ENCODE measurements at places on chromosomes 3 and 15. TPM values are rescaled to one million over a fixed set of nuclear protein-coding genes. Genes with fewer than 3 reads are reported as not detected.

GRCh38 chr3:150079029-150079739 is 108.5 kb upstream of the PFN2 start:
- DNase-seq = peak; percentile 91

DNA sequence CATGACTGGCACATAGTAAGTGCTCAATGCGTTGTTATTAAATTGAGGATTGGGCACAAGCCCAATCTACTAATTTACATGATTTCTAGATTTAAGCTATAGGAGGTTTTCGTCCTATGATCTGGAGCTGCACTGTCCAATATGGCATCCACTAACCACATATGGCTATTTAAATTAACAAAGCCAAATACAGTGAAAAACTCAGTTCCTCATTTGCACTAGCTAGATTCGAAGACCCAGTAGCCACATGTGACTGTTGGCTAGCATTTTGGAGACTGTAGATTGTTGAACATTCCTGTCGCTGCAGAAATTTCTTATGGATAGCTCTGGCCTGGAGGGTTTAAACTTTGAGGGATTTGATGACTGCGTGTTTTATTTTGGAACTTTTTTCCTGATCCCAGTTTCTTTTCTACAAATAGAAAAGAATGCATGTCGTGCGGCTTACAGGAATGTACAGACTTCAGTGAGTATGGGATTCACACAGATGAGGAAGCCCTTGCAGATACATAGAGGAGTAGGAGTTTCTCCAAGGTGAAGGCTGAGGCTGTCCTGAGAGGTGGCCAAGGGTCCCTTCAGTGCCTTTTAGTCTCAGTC is 82.8 kb downstream of the SLCO3A1 start:
- no peak for DNase-seq

DNA sequence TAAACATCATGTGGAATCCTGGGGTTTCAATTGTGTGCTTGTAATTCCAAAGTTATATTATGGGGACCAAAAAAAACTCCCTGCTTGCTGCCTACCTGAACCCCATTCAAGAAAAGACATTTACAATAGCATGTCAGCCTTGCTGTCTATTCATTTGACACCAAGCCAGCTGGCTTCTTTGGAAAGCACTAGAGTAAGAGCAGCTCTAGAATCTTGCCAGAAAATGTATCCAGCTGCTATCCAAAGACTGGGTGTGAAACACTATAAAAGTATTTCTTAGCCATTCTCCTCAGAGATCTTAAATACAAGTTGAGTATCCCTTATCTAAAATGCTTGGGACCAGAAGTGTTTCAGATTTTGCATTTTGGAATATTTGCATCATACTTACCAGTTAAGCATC is 87.4 kb downstream of the RAD18 start:
- no peak for DNase-seq

- no peak for DNase-seq
Measured at GRCh38 chr3:117285737-117286136, 576.2 kb downstream of the TUSC7 start.

GRCh38 chr3:184656829-184657681 is 54.8 kb downstream of the MAGEF1 start:
- DNase-seq = peak; percentile 66

GRCh38 chr3:155331078-155331477 is 37.6 kb upstream of the STRIT1 start:
- DNase-seq = no peak

DNA sequence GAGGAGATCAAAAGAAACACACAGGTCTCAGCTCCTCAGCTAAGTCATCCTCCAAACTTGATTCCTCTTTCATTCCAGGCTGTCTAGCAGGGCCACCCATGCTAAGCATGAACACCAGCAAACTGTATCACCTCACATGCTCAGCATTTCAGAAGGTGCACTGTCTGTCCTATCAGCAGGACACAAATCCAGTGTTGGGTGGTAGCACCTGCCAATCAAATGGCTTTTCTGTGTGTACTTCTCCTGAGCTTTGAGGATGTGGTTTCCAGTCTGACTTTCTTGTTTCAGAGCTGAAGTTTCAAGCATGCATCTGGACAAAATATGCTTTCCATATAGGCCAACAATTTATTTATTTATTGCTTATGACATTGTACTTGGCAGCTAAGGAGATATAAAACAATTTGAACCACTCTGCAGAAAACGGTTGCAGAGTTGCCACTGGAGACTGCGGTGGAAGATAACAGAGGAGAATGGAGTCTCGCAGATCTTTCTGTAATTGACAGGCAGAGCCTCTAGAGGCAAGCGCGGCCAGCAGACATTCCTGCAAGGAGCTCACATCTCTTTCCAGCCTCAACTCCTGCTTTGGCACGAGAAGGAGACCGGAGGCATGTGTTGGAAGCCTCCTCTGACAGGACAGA is 167.1 kb upstream of the WNT5A start:
- DNase-seq = no peak

DNA sequence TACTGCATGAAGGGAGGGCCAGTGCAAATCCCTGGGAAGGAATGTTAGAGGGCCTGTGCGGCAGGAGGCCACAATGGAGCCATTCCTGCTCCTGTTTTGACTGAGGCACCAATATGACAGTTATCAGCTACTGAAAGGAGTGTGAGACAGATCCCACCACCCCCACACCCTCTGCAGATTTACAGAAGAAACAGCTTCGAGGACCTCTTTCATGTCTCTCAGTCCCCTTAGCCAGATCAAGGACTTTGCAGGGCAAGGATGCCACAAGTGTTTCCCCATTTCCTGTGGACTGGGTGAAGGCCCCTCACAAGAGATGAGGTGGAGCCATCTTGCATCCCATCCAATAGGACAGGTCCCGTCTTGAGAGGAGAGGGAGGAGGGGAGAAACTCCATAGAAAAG is 48.5 kb upstream of the RASGRP1 start:
- no peak for DNase-seq

GRCh38 chr15:58785355-58785754 is 14.3 kb downstream of the MINDY2 start:
- DNase-seq = no peak

DNA sequence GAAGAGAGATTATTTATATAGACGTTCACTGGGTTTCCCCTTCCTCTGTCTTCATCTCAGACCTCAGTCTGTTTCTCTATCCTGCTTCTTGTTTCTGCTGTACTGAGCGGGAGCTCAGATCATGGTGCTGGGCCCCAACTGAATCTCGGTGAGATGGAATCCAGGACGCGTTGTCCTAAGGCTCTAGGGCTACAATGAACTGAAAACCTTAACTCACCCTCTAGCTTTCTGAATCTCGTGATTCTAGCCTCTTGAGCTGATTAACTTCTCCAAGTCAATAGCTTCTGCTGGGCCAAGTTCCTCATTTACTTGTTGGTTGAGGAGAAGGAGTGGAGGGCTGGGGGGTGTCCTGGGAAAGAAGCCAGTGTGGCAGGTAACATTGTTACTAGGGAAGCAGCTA is 32.7 kb upstream of the MAP3K13 start:
- no peak for DNase-seq

DNA sequence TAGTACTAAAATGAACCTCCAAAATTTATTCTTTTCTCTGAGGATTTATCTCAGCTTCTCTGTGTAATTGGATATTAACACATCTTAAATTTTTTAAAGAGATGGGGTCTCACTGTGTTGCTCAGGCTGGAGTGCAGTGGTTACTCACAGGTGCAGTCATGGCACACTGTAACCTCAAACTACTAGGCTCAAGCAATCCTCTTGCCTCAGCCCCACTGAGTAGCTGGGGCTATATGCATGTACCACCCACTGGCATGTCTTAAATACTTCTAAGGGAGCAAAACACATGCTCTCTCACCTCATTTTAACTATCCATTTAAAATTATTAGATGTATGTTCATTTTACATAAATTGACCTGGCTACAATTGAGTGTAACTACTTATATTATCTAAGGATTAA is 11.3 kb upstream of the TMEM87A start:
- DNase-seq = no peak

DNA sequence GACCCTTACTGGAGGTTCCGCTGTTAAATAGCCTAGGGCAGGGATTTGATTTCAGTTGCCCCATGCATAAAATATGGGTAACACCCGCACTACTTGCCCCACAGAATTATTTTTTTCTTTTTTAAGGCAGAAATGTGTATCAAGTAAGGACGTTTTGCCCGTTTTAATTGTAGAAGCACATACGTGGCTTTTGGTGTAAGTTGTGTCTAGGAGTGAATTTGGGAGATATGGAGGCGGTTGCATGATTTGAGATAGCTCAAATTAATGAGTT is 636 bp upstream of the LRRC58 start:
- DNase-seq = no peak

GRCh38 chr15:64851503-64851840 is 9.8 kb downstream of the PLEKHO2 start:
- no peak for DNase-seq

Gene ZMYND10
- 0.08 TPM for total RNA-seq

Gene COL6A5
- not detected for total RNA-seq

Gene CYP8B1
- not detected for total RNA-seq

Gene PSTPIP1
- total RNA-seq = 0.19 TPM

Gene AGTR1
- 0.53 TPM for total RNA-seq

Gene NBEAL2
- total RNA-seq = 4.0 TPM

Gene SH2D7
- not detected for total RNA-seq

Gene GATA2
- total RNA-seq = 4.0 TPM

Gene PARP15
- total RNA-seq = not detected

All from H4 (cell line).